Mesenteric fat pad (tissue), 1 donor: ENCODE measurements at places on chromosomes 6 and 20. TPM values are rescaled to one million over a fixed set of nuclear protein-coding genes. Genes with fewer than 3 reads are reported as not detected.

Gene PLA2G7
- 8.1 TPM for total RNA-seq

Gene SYNJ2
- 7.5 TPM for total RNA-seq

Gene MAP1LC3A
- total RNA-seq = 48.1 TPM

Gene TEAD3
- total RNA-seq = 25.3 TPM

Gene ENPP3
- 0.48 TPM for total RNA-seq

Gene C20orf204
- 0.74 TPM for total RNA-seq

Gene FGD2
- total RNA-seq = 32.6 TPM

Gene KHDC1
- 0.35 TPM for total RNA-seq

Gene PRR18
- total RNA-seq = 1.0 TPM

Gene NFS1
- 23.5 TPM for total RNA-seq

Gene OXT
- 1.5 TPM for total RNA-seq

Gene RGS17
- 4.6 TPM for total RNA-seq

Gene CENPB
- total RNA-seq = 97.3 TPM

Gene KHDC1L
- not detected for total RNA-seq

Gene HSPA1A
- 139 TPM for total RNA-seq

Gene FAXC
- not detected for total RNA-seq

Gene CCN5
- 51.5 TPM for total RNA-seq

Gene SH3BGRL2
- 24.1 TPM for total RNA-seq

Gene MYLK2
- not detected for total RNA-seq
